ENCODE measurements at places on chromosomes 7 and 10.

GRCh38 chr7:100888988-100889750, at the start of gene UFSP1:
Gene UFSP1, minus strand, starts transcription at chr7:100889715. Its CDS starts 444 bp downstream, at chr7:100889271.
- peak; percentile 29 for DNase-seq

- no peak for DNase-seq
Measured at GRCh38 chr10:30403494-30403893, 30.5 kb upstream of the MAP3K8 start.

DNA sequence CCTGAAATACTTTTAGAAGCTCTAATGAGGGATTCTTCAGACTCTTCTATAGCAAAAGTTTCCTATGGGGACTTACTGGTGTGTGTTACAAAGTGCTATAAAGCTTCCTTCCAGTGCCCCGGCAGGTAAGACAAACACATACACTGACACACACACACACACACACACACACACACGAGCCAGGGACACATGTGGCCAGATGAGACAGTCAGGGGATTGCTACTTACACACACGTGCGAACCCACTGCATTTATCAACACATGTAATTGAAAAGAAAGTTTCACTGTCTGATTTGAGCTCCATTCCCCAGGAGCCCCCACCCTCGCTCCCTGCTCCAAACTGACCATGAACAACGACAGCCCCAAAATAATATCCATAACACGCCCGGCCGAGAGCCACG, 119.8 kb downstream of the PRPF18 start:
- no peak for DNase-seq

DNA sequence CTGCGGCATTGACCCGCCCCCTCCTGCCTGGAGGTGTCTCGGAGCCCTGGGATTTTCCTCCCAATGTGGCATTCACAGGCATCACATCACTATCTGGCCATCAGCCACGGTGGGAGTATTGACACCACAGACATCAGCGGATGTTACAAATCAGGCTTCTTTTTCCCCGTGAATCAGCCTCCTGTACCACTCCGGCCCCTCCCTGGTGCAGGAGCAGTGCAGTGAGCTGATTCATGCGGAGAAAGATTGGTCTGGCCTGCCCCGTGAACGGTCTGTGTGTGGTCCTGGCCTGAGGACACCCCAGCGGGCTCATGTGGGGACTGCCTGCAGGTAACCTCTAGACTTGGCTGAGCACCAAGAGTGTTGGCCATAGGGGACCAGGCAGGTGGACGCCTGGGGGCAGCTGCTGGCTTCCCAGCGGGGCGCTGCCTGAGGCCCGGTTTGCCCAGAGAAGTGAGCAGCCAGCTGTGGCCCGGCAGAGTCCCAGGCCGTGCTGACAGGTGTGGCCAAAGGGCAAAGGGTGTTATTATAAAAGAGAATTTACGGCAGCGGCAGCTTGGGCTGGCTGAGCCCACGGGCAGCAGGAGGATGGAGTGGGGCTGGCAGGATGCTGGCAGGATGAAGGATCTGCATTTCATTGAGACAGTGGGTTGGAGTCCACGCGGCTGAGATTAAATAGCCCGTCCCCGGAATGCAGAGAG, 32.1 kb upstream of the GNA12 start:
- no peak for DNase-seq

DNA sequence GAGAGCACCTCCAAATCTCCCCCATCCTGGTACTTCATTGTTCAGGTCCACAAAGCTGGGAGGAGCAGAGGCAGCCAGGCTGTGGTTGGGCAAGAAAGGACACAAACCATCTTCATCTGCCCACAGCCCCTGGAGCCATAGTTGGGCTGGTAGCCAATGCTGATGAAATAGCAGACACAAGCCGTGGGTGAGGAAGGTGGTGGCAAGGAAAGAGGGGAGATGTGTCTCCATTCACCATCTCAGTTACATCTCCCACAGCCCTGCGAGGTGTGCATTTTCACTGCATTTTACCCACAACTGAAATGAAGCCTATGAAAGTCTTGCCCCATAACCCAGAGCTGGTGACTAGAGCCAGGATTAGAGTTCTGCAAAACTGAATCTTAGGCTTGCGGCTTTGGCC, 35.0 kb downstream of the PIK3AP1 start:
- peak; percentile 54 for DNase-seq

DNA sequence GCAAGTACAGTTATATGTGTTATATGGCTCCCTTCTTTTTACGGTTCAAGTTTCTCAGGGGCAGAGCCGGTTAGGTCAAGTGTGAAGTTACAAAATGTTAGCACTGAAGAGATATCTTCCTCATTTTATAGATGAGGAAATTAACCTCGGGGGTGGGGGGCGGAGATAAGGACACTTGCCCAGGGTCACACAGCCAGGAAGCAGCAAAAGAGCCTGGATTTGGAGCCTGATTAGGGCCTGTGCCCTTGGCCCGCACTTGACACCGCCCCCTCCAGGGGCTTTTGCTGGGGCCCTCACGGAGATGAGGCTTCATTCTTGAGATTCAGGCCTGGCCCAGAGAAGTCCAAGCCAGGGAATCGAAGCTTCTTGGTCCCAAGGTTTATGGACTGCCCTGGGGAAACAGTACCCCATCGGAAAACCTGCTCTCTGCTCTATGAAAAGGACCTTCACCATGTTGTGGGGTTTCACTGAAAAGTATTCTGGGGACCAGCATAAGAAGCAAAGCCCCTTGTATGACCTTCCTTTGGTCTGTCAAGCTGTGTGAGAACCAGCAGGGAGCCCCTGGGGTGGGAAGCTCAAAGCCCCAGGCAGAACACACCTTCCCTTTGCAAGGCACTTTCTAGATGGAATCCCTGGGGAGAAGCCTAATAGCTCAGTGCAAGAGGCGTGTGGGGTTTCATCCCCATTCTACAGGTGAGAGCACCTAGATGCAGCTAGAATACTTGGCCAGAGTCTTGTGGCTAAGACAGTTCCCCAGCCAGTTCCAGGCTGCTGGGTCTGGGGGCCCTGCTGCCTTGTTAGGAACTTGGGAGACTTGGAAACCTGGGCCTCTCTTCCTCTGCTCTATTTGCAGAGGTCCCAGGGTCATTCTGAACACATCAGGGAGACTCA, 21.9 kb downstream of the UNC5B start:
- DNase-seq: peak; percentile 90

- DNase-seq: peak; percentile 64
Measured at GRCh38 chr10:132585732-132586722, 48.4 kb downstream of the INPP5A start.

GRCh38 chr10:124283949-124284250, 134.8 kb downstream of the OAT start:
- DNase-seq: no peak

DNA sequence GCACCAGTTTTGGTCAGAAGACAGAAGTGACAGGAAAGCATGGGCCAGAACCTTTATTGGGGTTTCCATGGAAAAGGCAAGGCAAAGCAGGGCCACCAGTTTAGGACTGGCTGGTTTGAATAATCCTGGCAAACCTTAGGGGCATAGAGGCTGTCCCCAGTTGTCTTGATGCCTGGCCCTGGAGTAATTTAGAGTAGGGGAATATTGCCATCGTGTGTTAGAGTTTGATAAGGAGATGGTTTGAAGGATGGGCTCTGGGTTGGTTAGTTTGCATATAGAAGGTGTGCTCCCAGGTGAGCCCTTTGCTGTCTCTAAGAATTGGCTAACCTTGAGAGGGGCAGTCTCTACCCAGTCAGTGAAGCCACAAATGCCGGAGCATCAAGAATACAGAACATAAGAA, 79.6 kb downstream of the ZNF777 start:
- DNase-seq: no peak

DNA sequence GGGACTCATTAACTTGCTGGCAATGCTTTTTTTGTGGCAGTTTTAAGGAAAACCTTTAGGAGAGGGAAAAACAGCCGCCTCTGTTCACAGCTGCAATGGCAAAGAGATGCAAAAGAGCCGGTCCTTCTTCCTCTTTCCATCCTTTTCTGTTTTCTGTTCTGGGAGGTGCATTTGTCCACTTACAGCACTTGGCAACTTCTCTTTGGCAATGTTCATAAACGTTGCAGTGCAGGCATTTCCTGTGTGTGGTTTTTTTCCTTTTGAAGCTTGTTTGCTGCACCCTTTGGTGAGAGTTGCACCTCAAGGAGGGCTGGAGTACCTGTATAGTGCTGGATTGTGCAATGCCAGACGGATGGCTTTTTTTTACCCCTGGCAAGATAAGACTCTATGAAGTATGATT, 53.9 kb upstream of the HABP2 start:
- peak; percentile 29 for DNase-seq

DNA sequence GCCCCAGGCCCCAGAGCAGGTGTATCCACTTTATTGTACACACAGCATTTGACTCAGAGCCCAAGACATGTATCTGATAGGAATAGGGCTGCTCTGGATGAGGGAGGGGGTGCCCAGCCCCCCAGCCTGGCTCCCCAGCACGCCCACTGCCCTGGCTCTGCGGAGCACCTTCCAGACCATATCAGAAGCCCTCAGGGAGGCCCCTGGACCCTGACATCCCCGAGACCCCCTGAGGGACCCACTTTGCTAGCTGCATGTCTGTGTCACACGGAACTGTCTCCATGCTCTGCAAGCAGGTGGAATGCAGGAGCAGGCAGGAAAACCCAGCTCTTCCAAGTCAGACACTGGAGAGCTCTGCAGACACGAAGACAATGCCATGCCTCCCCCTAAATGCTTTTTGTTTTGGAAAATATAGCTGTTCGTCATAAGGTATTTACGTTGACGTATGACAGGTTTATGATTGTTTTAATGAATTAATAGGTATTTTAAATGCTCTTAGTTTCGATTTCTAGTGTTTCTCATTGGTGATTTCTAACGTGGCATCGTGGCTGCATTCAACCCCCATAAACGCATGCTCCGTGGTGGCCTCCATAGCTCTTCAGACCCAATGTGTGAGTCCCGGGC, 92.8 kb upstream of the INSIG1 start:
- DNase-seq: no peak

- no peak for DNase-seq
Measured at GRCh38 chr7:25988640-25989039, 163.4 kb upstream of the NFE2L3 start.

- no peak for DNase-seq
Measured at GRCh38 chr7:70624500-70625103, 507.3 kb upstream of the GALNT17 start.

DNA sequence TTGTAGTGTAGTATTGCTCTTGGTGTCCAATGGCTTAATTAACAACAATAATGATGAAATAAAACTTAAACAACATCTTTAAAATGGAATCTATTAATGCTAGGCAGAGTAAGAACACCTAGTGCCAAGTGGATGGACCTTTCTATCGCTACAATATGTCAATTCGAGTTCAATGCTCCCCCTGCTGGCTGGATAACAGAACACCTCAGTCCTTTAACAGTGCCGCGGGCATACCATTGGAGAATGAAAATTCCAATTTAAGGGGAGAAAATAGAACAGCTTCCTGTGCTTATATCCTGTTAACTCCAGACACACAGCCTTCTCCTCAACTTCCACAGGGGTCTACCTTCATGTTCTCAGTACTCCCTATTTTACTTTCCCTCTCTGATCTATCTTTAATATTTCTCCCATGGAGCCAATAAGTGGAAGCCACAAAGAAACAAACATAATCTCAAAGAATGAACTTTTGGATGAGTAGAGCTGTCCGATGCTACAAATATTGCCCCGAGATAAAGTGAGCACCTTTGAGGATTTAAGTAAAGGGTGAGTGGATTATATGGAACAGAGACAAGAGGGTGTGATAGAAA, 41.4 kb downstream of the COL1A2 start:
- DNase-seq: peak; percentile 38

GRCh38 chr10:11093771-11094736, 76.4 kb downstream of the CELF2 start:
- DNase-seq: no peak

- DNase-seq: no peak
Measured at GRCh38 chr10:81828251-81828650, 46.7 kb upstream of the NRG3 start.

GRCh38 chr7:67493366-67493765, 496.7 kb downstream of the TYW1 start:
- no peak for DNase-seq

DNA sequence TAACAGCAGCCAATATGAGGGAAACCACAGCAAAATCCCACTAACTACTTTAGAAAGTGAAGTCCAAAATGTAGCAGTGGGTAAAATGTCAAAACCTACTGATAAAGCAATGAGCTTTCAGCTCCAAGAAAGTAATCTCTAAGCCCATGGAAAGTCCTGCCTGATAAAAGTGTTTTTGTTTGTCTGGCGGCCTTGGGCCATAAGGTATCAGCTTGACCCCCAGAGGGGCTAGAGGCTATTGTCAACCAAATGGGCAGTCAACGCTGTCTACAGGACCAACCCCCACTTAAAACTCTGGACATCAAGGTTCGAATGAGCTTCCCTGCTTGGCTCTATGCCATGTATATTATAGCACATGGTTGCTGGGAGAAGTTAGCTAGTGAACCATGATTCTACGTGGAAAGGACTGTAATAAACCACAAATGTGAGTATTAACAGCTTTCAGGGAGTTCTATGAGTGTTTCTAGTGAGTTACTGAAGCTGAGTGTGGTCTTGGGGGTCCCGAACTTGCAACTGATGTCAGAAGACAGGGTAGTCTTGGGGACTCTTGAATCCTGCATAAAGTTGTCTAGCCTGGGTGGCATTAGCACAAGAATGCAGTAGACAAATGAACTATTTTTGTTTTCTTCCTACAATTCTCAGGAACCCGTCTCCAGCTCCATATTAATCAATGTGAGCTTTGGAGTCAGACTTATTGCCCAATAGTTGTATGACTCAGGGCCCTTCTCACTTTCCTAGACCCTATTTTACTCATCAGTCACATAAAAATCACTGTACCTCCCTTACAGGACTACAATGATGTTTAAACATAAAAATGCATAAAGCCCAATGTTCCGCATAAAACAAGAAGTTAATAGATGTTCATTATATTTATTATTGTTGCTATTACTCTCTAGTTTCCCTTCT, 164.9 kb downstream of the DGKI start:
- DNase-seq: peak; percentile 34

DNA sequence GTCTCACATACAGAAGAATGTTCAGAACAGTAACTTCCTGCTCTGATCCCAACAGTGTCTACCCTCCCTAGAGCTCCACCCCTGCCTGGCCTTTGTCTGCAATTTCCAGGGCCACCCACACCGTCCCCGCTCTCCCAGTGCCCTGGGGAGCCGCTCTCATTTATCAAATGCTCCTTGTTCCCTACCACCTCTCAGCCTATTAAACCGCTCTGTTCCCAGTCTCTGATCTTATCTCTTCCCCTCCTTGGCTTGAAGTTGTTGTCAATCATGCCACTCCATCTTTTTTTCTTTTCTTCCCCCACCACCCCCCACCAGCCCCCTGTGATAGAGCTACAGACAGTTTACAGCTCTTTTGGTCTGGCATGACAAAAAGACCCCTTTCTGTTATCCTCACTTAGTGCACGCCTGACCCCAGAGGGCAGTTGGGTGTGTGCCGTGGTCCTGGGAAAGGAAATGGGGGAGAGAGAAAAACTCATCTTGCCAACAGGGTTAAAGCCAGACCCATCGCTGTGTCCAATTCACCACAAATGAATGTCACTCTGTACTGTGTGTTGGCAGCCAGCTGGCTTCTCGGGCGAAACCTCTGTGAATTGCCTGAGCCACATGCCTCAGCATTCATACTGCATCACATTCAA, 28.8 kb upstream of the HECTD2 start:
- no peak for DNase-seq

DNA sequence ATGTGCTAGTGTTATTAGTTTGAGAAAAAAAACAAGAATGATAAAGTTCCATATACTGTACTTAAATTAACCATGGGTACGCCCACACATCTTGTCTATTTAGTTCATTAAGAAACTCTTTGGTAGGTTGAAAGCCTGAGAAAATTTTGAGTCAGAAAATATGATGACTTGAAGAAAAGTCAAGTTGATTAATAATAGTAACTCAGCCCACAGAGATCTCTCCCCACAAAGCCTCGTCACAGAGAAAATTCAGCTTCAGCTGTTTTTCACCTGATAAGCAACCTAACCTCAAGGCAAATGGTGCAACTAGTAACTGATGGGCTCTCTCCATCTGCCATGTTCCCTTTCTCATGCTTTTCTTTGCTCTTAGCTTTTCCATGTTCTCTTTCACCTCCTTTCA, 1021.6 kb downstream of the GATA3 start:
- DNase-seq: no peak

All from inflammatory macrophage (primary cell).